ENCODE measurements at places on chromosomes 6 and 20.

DNA sequence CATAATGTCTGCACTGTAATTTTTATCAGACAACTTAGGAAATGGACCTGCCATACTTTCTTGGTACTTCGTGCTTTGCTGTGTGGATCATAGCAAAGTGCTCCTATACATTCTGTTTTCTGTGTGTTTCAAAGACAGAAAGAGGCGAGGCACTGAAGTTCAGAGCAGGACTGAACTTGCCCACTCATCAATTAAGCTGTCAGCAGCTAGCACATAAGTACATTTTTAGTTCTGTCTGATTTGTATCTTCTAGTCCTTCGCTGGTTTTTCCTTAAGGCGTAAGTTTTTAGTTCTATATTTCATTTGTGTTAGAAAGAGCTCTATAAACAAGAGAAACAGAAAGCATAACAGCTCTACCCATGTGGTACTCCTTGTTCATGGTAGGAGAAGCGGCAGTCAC is 42.1 kb downstream of the MAP3K4 start:
- peak; percentile 5 for DNase-seq

GRCh38 chr6:9799582-9799981 is 615.3 kb downstream of the TFAP2A start:
- DNase-seq: no peak

- DNase-seq: peak; percentile 10
These were observed 65.6 kb upstream of the KIF13A start for GRCh38 chr6:18053078-18053477.

DNA sequence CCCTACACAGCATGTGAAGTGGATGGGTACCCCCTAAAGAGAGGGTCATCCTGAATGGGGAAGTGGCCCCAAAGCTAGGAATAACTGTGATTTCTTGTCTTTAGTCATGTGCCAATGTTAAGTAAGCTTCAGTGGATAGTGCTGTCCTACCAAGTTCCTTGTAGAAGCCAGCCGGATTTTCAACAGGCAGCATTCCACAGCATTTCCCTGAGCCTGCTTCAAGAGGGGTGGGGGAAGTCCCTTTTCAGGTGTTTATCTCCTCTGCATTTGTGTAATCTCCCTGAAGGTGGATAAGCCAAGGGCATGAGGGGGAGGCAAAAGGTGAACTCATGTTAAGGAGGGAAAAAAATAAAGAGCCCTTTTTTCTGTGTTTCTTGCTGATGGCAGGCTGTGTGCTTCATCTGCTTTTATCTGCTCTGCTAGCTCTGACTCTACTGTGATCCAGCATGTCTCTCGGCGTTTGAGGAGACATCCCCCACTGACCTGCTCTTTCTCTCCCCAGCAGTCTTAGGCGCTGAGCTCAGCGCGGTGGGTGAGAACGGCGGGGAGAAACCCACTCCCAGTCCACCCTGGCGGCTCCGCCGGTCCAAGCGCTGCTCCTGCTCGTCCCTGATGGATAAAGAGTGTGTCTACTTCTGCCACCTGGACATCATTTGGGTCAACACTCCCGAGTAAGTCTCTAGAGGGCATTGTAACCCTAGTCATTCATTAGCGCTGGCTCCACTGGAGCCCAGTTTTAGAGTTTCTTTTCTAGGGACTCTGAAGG is 1.9 kb downstream of the EDN1 start:
- no peak for DNase-seq

- DNase-seq: no peak
These were observed 612.3 kb upstream of the BTBD3 start for GRCh38 chr20:11305406-11305805.

- no peak for DNase-seq
These were observed 135.0 kb downstream of the FOXA2 start for GRCh38 chr20:22449188-22449973.

GRCh38 chr6:128271011-128271410 is 249.4 kb downstream of the PTPRK start:
- no peak for DNase-seq

- DNase-seq: no peak
These were observed 151.9 kb downstream of the SH3BGRL2 start for GRCh38 chr6:79782792-79783580.

- DNase-seq: no peak
These were observed 46.0 kb downstream of the HUS1B start for GRCh38 chr6:610882-611281.
